ENCODE measurements at places on chromosomes 3 and 15.

DNA sequence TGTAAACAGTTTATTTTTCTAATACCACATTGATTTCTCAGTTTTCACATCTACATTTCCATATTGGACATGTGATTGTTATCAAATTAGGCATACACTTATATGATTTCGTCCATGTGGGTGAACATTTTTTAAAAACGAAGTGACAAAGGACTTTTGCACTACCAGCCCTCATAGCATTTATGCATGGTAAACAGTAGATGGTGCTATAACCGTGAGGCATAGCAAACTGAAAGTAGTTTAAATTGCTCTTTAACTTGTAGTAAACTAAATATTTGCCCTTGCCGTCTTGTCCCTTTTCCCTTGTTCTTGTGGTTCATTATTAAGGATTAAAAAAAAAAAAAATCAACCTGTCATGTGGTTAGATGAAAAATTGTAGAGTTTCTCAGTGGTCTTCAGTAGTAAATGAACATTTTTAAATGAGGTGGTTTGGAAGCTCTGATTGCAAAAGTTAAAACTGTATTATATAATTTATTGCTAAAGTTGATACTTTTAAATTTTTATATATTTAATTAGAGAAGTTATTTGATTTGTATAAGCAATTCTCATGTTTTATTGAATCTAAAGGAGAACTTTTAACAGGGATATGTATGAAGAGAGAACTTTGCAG lies 24.0 kb downstream of the STX19 start:
- peak; percentile 42 for DNase-seq

DNA sequence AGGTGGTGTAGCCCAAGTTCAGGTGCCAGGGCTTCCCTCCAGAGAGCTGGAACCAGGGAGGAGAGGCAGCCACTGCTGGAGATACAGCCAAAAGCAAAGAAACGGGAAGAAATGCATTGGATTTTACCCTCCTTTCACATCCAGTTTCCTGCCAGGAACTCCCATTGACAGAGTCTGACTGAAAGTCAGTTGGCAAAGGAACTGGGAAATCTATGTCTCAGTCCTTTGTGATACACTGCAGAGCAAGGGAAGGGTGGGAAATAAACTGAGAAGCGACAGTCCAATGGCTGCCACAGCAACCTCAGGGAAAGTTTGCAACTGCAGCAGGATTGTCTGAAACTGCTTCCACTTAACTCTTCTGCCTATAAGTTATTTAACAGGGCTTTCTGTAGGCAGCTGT lies 142.6 kb downstream of the SATB1 start:
- DNase-seq, result no peak

DNA sequence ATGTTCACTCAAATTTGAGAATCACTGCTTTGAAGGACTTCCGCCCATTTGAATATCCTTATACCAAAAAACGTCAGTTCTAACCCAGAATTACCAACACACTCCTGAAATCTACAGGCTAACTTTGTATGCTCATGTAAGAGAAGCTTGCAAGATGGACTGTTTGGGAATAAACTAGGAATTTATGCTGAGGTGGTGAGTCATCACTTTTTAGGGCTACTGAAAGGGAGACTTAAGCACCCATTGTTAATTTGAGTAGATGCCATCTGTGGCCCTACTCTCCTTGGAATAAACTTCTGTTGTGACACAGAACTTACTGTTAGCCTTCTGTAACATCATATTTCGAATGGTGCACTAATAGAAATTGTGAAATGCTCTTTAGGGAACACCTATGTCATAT lies 74.6 kb downstream of the FGF12 start:
- DNase-seq, result no peak

DNA sequence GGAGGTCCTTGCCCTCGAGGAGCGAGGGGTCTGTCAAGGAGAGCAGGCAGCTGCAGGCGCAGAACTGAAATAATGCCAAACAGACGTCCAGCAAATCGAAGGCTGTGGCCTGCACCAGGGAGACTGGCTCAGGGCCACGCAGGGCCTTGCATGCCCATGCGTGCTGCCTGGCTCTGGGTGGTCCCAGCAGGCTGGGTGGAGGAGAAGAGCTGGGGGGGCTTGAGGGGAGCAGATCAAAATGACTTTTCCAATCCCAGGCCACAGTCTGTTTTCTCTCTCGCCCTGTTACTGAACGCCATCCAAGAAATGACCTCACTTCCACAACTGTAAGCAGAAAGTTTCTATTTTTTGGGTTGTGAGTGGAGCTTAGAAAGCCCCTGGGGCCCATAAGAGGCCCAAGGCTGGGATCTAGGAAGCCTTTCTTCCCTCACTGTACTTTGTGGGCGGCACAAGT lies 96.9 kb upstream of the RPL32 start:
- no peak for DNase-seq

DNA sequence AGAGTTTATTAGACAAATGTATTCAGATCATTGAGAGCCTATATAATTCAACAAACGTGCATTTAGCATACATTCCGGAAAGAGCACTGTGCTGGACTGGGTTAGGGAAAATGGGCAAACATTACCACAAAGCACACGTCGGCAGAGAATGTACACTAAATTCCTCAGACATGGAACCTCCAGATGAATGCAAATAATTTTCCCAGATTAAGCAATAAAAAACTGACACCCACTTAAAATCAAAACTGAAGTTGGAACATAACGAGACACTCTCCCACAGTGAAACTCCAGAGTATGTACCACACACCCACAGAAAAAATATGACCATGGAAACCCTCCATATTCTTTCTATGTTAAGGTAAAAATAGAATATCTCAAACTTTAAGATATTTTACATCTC lies 4.8 kb downstream of the SECISBP2L start:
- no peak for DNase-seq

DNA sequence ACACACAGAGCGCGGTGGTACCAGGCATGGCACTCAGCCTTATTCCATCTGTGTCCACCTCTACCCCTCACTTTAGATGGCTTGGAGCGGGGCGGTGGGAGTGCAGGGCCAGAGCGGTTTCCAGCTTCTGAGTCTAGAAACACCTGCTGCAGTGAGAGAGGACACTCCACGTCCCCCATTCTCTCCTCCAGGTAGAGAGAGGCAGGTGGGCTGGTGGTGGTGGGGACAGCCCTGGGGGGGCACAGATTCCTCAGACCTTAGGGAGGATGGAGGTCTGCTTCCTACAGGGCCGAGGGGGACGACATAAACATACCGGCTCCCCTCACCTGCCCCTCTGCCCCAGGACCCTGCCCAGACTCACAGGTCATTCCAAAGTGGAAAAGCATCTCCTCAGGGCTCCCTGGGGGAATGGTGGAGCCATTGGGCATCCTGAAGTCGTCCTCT lies 40.4 kb downstream of the MUC20 start:
- no peak for DNase-seq

GRCh38 chr3:102826636-102827035 lies 391.8 kb downstream of the ZPLD1 start:
- DNase-seq, result no peak

GRCh38 chr3:48474619-48475018 lies 28.1 kb downstream of the ATRIP start:
- DNase-seq, result no peak

DNA sequence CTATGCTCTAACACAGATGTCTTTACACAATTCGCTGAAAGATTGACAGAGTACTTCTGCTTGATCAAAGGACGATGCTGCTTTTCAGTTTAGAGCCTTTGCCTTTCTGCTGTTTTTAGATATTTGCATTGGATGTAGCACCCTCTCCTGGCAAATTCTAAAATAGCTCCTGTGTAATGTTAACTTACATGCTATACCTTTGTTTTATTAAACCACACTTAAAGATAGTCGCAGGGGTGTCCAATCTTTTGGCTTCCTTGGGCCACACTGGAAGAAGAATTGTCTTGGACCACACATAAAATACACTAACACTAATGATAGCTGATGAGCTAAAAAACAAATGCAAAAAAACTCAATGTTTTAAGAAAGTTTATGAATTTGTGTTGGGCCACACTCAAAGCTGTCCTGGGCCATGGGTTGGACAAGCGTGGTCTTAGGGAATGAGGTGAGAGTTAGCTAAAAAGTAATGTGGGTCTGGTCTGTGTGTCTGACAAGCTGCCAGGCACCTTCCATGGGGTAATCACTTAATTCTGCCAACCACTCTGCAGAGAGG lies 62.9 kb downstream of the ATG7 start:
- peak; percentile 60 for DNase-seq

- no peak for DNase-seq
Measured at GRCh38 chr3:19075037-19075436, 73.3 kb upstream of the KCNH8 start.

- DNase-seq, result no peak
Measured at GRCh38 chr15:100400996-100401395, 59.2 kb upstream of the ADAMTS17 start.

GRCh38 chr15:47685141-47685870 lies 32.0 kb upstream of the SEMA6D start:
- no peak for DNase-seq

DNA sequence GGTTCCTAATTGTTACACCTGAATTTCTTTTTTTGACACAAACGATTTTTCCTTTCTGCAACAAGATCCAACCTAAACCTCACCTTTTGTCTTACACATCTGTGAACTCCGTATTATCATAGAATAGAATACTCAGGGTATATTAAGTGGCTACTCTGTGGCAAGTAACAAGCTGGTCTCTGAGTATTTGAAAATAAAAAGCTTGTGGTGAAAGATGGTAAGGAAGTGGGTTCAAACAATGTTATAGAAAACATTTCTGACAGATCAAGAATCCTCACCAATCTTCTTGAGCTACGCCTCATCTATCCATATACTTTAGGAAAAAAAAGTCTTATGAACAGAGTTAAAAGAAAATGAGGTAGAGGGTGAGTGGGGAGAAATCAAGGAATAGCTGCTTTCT lies 3.5 kb upstream of the ANKRD28 start:
- no peak for DNase-seq

DNA sequence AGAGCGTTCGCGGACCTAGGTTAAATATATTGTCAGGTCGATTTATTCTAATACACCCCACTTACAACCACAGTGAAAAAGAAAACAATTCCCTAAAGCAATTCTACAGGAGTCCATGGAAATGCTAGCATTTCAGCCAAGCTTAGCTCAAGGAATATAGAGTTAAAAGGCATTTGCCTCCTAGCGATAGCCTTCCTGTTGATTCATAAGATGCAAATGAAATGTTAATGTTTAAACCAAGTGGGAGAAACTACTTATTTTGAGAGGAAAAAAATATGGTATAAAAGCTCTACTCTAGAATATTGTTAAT lies 1.7 kb upstream of the ALCAM start:
- DNase-seq, result no peak

DNA sequence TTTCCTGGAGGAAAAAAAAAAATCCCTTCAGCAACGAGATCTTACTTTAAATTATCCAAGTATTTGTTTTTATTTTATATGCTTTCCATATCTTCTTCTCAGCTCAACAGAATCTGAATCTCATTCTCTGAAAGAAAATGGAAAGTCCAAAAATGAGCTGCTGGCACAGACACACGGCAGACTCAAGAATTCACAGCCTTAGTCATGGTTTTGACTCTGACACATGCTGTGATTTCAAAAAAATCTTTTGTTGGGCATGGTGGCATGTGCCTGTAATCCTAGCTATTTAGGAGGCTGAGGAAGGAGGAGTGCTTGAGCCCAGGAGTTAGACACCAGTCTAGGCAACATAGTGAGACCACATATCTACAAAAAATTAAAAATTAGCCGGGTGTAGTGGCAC lies 565.0 kb downstream of the MAGI1 start:
- DNase-seq, result no peak

DNA sequence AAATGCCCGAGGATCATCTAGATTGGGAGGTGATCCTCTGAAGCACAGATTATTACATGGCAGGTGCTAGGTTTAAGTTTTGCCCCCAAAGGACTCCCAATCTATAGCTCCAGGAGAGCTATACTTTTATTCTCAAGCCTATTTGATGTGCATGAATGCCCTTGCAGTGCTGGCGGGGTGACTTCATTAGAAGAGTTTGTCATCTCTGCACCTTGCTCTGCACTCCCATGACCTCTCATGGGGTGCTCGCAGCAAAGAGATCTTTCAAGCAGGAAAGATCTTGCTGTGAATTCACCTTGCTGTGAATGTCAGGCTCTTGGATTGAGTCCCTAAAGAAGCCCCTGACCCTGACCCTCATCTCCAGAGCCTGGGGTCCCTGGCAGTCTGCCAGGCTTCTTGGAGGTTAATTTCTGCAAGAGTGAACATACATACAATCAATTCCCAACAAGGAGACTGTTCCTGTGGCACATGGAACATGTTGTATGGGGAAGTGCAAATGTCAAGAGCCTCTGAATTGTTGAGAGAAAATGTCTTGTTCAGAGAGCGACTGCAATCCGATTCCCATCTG lies 45.9 kb downstream of the FAM43A start:
- DNase-seq, result no peak

GRCh38 chr15:47129033-47129432 lies 588.3 kb upstream of the SEMA6D start:
- no peak for DNase-seq

GRCh38 chr3:194257151-194257621 lies 93.9 kb downstream of the CPN2 start:
- DNase-seq, result no peak

DNA sequence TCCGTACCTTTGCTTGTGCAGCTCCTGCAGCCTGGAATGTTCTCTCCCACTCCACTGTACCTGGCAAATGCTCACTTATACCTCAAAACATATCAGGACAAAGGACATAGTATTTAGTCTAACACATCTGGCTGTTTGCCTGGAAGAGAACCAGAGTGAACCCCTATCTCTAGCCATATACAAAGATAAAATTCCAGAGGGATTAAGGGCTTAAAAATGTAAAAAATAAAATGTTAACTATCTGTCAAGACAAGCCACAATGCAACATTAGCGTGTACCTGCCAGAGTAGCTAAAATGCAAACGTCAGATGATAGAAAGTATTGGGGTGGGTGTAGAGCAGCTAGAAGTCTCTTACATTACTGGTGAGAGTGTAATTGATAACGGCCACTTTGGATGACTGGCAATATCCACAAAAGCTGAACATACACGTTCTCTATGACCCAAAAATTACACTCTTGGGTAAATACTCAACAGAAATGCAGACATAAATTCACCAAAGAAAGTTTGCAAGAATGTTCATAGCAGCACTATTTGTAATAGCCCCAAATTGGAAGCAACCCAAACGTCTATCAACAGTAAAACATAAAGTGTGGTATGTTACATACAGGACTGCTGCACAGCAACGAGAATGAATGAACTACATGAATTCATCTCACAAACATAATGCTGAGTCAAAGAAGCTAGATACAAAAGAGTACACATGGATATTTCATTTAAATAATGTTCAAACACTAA lies 18.2 kb upstream of the ADPGK start:
- no peak for DNase-seq

GRCh38 chr15:79003896-79004295 lies 59.0 kb upstream of the CTSH start:
- no peak for DNase-seq
